ENCODE measurements at places on chromosomes 16 and 17. TPM values are rescaled to one million over a fixed set of nuclear protein-coding genes. Genes with fewer than 3 reads are reported as not detected.

GRCh38 chr17:49703557-49704277, 4.0 kb downstream of the SLC35B1 start:
- DNase-seq = no peak

- DNase-seq = no peak
Measured at GRCh38 chr16:2388875-2389433, 40.3 kb upstream of the CCNF start.

DNA sequence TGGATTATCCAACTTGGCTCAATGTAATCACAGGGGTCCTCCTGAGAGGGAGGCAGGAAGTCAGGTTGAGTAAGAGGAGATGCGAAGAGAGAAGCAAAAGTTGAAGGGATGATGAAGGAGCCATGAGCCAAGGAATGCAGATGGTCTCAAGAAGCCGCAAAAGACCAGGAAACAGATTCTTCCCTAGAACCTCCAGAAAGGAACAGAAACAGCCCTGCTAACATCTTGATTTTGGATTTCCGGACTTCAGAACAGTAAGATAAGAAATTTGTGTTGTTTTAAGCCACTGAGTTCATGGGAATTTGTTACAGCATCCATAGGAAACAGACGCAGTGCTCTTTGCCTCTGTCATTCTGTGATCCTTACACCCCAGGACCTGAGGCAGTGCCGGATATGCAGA, 26.8 kb downstream of the CMTR2 start:
- no peak for DNase-seq

Gene CD19
- 2.9 TPM for polyA plus RNA-seq

Gene SKA2
- 85.2 TPM for polyA plus RNA-seq

DNA sequence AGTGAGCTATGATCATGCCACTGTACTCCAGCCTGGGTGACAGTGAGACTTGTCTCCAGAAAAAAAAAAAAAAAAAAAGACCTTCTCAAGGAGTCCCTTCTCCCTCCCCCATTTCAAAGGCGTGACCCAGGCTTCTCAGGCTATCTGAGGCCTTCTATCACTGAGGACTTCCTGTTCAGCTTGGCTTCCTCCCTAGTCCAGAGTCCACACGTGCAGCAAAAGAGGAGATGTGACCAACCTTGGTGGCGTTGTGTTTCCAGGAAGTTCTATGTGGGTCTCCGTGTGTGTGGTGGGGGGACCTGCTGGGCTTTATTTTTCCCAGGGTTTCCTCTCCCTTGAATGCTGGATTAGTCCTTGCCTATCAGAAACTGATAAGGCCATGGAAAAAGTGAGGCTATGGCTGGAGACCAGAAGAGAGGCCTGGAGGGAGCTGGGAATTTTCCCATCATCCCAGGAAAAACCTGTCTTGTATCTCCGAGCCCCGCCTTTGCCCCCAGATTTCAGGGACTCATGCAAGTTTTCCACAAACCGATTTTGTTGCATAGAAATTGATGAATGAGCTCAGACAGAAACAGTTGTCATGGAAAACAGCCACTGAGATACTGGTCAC, 148.1 kb downstream of the SALL1 start:
- DNase-seq = no peak

DNA sequence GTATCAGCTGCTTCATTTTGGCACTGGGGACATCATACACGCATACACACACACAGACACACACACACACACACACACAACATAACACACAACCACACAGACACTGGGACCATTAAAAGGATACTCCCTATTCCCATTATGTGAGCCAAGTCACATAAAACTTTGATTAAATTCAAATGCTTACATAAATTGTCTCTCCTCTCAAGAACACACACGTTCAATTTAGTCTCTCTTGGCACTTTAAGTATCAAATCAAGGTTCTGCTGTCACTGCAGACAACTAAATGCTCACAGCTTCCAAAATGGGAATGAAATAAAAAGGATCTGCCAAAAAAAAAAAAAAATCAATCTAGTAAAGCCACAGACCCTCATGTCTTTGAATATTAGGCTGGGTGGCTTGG, 184.9 kb downstream of the RBFOX1 start:
- no peak for DNase-seq

GRCh38 chr16:73191660-73192046, 143.7 kb upstream of the ZFHX3 start:
- no peak for DNase-seq

DNA sequence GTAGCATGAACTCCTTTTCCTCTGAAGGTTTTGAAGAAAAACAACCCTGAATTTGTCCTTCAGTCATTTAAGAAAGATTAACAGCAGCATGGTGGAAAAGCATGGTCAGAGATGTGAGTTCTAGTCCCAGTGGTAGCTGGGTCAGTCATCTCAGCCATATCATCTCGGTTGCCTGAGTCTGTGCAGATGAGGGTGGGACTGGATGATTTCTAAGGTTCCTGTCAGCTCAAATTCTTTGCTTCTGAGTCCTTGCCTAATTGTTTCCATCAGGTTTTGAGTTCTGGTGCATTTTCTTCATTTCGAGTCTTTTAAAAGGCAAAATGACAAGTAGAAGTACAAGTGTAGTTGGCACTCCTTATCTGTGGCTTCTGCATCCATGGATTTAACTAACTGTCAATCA, 63.9 kb downstream of the TNRC6C start:
- DNase-seq = no peak

Gene RCVRN
- polyA plus RNA-seq = 0.37 TPM

Gene IQCK
- 49.9 TPM for polyA plus RNA-seq

GRCh38 chr16:15464401-15465186, 30.2 kb downstream of the BMERB1 start:
- no peak for DNase-seq

- DNase-seq = no peak
Measured at GRCh38 chr16:16122264-16122663, 101.0 kb downstream of the ABCC6 start.

Gene KRTAP3-1
- polyA plus RNA-seq = not detected

Gene EVI2A
- polyA plus RNA-seq = 2.0 TPM

Gene P3H4
- polyA plus RNA-seq = 32.8 TPM

DNA sequence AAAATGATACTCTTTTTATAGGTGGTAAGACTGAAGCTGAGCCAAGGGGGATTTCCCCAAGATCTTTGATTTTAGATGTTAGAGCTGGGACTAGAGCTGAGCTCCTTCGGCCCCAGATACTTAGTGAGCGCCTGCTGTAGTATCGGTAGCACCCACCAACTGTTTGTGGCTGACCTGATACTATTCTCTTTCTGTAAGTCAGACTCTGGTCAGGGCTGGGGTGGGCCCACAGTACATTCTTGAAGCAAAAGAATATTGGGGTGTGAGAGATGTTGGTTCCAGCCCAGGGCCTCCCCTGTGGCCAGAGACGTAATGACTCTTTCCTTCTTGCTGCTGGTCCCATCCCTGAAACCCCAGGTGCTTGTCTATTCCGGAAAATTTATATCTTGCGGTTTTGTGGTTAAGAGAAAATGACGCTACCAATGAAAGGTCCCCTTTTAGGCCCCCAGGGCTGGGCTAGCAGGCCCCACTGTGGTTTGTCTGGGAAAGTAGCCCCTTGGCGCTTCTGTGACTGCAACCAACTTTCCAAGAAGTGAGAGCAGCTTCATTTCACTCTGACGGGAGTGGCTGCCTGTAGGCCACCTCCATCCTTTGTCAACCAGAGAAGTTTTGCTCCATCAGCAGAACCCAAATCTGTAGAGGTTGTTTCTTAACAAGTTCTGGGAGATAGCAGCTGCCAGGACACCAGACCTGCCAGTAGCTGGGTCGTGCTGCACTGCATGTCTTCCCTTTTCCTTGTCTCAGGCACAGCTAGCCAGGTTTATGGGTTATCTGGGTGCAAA, 86.4 kb upstream of the LGALS9 start:
- no peak for DNase-seq

DNA sequence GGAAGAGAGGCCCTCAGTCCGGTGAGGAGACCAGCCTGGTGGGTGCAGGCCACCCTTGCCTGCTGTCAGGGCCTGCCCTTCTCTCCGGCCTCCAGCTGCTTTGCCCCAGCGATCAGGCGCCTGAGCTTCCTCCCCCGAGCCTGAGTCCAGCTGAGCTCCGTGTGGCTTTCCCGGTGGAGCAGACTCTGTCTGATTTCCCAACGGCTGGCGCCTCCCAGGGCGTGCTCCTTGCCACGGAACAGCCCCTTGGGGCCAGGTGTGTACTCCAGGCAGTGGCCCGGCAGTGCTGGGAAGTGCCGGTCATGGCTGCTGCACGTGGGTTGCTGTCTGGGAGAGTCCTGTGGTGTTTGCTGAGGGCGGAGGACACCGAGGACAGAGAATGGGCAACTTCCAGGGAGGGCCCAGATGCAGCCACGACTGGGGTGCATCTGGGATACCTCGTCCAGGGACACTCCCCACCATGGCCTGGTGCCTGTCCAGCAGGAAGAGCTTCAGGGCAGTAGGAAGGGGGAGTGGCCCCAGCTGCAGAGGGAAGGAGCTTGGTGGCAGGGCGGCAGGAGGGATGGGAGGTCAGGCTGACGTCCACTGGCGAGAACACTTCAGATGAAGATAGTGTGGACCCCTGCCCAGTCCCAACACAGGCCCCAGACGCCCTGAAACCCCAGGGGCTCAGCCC, 22.5 kb downstream of the METRNL start:
- no peak for DNase-seq

- no peak for DNase-seq
Measured at GRCh38 chr17:29914819-29915537, 15.1 kb downstream of the SSH2 start.

GRCh38 chr17:77323413-77324171, 182.8 kb downstream of the SEC14L1 start:
- no peak for DNase-seq

DNA sequence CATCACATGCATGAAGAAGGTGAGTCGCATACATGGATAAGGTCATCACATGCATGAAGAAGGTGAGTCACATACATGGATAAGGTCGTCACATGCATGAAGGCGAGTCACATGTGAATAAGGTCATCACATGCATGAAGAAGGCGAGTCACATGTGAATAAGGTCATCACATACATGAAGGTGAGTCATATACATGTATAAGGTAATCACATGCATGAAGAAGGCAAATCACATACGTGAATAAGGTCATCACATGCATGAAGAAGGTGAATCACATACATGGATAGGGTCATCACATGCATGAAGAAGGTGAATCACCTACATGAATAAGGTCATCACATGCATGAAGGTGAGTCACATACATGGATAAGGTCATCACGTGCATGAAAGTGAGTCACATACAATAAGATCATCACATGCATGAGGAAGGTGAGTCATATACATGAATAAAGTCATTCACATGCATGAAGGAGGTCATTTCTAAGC, 105.1 kb upstream of the SDK2 start:
- DNase-seq = no peak

GRCh38 chr16:26134588-26134987, 442.8 kb downstream of the HS3ST4 start:
- no peak for DNase-seq

DNA sequence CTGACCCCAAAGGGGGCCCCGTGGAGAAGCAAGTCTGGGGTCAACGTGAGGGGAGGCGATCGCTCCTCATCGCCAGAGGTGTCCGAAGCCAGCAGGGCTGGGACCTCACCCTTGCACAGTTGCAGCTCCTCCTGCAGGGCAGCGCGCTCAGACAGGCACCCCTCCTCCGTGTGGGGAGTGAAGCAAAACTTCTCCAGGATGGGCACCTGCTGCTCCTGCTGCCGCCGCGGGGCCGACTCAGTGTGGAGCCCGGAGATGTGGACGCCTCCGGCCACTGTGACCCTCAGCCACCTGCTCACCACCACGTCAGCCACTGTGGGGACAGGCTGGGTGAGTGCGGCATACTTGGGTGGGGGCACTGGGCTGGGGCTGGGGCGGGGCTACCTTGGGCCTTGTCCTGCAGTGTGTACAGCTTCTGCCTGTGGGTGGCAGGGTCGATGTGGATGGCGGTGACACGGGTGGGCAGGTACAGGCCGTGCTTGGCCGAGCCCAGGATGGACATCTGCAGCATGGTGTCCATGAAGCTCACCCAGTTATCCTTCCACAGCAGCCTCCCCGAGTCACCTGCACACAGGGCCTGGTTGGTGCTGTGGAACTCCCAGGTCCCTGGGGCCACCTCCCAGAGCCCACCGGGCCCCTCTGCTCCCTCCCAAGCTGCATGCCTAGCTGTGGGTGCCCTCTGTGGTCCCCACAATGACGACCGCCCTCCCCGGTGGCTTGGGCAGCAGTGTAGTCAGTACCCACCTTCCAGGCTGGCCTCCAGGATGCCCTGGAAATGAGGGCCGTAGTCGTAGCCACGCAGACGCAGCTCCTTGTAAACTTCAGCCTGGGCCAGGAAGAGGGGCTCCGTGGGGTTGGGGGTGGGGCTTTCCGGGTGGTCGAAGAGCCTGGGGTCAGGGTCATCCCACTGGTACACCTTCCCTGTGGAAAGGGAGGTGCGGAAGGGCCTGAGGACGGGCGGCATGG, 10.8 kb downstream of the FASN start:
- no peak for DNase-seq

- DNase-seq = no peak
Measured at GRCh38 chr17:63290784-63291183, 155.3 kb downstream of the CYB561 start.

DNA sequence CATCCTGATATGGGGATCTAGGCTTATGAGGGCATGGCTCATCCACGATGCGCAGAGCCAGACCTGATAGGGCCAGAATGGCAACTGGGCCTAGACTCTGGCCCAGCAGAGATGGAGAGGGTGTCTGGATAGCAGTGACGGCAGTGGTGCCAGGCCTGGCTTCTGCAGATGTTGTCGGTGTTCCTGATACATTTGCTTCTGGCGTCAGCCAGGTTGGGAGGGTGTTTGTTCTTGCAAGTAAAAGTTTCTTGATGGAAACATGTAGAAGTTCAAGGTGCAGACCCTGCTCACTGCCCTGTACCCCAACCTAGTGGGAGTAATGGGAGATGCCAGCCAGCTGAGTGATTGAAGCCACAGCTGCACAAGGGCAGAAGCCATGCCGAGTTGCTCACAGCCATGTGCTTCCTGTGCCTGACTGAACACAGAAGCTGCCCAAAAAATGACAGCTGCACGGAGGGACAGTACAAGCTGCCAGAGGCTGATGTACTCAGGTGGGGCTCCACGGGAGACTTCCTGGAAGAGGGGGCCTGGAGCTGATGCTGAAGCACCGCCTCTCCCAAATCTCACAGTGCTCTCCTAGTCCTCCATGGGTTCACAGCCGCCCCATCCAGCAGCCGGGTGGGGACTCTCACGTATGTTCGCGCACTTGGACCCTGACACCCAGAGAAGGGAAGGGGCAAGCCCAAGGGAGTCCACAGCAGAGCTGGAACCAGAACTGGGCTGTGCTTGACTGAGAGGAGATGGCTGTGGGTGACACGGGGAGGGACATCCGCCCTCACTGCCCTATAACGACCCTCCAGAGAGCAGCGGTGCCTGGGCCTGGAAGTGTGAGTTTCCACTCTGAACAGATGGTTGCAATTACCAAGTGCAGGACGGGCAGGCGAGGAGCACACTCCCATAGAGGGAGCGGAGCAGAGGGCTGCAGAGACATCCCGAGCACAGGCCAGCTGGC, 78.7 kb downstream of the N4BP1 start:
- DNase-seq = no peak

Gene OR1A1
- polyA plus RNA-seq = not detected

DNA sequence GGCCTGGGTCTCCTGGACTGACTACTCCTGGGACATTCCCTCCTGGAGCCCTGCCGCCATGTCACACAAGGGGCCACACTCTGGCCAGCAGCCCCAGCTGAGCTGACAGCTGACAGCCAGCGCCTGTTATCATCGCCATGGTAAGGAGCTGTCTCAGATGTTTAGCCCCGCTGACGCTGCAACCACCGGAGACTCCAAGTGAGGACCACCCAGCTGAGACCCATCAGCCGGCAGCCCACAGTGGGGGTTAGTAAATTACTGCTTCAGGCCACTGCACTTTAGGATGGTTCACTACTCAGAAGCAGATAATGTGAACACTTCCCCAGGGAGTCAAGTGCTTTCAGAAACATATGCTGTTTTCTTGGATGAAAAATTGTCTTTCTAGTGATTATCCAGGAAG, 14.6 kb upstream of the SPHK1 start:
- no peak for DNase-seq

All from right renal cortex interstitium (tissue), 3 donors.